Suprapubic skin (tissue), 4 donors: ENCODE measurements at places on chromosomes 12 and 14. TPM values are rescaled to one million over a fixed set of nuclear protein-coding genes. Genes with fewer than 3 reads are reported as not detected.

Gene PYM1
- 33.2 TPM for total RNA-seq

Gene SLC17A8
- total RNA-seq = not detected

Gene FAM90A1
- total RNA-seq = not detected

Gene MYF6
- not detected for total RNA-seq

Gene KRT86
- total RNA-seq = 27.2 TPM

Gene RDH16
- 1.8 TPM for total RNA-seq

Gene HHIPL1
- total RNA-seq = 0.13 TPM

Gene PZP
- total RNA-seq = not detected

Gene SPTSSA
- 18.6 TPM for total RNA-seq

Gene ATG101
- total RNA-seq = 39.5 TPM

DNA sequence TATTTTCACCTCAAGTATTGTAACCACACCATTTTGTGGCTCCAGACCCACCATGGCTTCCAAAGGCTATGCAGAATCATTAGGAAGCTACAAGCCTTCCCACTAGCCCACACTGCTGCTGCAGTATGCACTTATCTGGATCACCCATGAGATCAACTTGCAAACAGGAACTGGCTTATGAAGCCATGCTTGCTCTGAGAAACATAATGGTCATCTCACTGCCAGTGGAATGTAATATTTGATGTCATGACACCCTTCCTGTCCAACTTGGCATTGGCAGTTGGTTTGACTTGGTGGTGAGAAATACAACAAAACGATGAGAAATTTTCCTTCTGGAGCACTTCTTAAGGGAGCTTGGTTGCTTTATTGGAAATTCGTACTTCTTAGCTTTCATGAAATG is 69.3 kb upstream of the FRMD6 start:
- DNase-seq = no peak

- no peak for DNase-seq
Measured at GRCh38 chr12:89752341-89752740, 43.7 kb upstream of the ATP2B1 start.

GRCh38 chr12:132153501-132154340 is 9.5 kb downstream of the NOC4L start:
- peak; percentile 76 for DNase-seq

DNA sequence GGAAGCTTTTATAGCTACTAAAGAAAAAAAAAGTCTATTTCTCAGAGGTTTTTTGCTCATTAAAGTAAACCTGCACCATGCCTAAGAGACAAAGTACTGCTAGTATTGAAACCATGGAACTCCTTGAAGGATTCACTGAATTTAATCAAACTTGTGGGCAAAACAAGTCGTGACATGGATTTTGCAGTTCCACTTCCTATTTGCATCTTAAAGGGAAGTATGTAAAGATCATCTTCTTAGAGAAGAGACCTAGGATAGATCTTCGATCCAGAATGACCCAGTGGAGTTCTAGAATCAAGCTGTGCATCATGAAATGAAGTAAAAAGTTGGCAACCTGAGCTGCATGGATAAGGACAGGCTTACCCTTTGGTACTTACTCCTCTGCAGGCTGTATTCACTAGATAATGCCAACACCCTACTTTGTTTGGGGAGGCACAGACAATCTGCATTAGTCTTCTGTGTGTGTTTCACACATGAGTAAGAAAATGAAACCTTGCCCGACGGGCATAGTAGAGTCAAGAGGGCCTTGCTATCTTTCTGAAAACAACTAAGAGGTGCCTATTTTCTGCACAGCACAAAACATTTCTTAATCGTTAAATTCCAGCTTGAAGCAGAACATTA is 1.9 kb downstream of the GNG2 start:
- no peak for DNase-seq

GRCh38 chr12:10847744-10848143 is 1.5 kb downstream of the PRR4 start:
- DNase-seq = no peak

- DNase-seq = no peak
Measured at GRCh38 chr12:2719392-2719791, 75.4 kb upstream of the FKBP4 start.

- DNase-seq = no peak
Measured at GRCh38 chr12:83573671-83574070, 887.0 kb downstream of the TMTC2 start.

- no peak for DNase-seq
Measured at GRCh38 chr12:100959481-100959880, 164.9 kb downstream of the ANO4 start.

DNA sequence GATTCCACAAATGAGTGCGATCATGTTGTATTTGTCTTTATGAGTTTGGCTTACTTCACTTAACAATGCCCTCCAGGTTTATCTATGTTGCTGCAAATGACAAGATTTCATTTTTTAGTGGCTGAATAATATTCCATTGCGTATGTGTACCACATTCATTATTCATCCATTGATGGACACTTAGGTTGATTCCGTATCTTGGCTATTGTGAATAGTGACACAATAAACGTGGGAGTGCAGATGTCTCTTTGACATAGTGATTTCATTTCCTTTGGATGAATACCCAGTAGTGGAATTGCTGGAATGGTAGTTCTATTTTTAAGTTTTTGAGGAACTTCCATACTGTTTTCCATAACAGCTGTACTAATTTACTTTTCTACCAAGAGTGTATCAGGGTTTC is 23.5 kb downstream of the AKAP6 start:
- DNase-seq = no peak

GRCh38 chr14:25003537-25003936 is 46.4 kb downstream of the STXBP6 start:
- DNase-seq = no peak

- DNase-seq = no peak
Measured at GRCh38 chr12:122322501-122322900, 56.2 kb upstream of the VPS33A start.

DNA sequence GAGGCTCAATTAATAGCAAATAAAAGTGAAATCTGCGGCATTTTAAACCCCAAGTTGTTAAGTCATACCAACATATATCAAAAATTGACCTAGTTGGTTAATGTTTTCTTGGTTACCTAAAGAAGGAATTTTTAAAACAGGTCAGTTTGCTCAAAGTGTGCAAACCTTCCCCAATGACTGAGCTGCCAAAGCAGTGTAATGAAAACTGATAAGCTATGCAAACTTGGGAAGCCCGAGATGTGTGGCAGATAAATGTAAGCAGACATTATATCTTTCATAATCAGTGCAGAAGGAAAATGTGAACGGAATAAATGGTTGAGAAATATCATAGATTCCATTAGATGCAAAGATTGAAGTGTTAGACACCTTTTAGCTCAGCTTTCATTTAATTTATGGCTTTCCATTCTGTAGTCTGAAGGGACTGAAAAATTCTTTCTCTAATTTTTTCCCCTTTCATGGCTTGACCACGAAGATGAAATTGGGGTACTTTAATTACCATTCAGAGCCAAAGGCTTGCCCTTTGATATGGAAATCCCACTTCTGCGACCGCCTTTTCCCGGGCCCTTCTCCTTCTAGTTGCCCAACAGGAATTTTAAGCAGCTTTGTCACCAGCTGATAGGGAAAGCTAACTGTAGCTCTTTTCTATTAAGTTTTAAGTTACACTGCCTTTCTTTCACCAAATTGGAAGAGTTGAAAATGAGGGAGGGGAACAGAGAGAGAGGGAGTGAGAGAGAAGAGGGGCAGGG is 306.6 kb upstream of the SOX5 start:
- no peak for DNase-seq

DNA sequence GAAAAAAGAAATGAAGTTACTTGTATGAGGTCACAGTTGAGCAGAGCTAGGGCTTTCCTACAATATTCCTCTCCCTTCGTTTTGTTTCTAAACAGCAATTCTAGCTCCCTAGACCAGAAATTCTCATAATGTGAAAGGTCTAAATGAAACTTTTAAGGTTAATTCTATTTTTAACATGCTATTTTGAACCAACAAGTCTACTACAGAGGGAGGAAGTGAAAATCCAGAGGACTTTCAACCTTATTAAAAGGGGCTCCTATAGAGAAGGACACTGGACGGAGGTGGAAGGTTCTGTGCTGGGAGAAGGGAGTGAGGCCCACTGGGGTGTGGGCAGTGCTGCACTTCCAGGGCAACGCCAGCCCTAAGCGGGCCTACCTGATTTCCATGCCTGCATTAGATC is 13.4 kb downstream of the GSG1 start:
- no peak for DNase-seq

DNA sequence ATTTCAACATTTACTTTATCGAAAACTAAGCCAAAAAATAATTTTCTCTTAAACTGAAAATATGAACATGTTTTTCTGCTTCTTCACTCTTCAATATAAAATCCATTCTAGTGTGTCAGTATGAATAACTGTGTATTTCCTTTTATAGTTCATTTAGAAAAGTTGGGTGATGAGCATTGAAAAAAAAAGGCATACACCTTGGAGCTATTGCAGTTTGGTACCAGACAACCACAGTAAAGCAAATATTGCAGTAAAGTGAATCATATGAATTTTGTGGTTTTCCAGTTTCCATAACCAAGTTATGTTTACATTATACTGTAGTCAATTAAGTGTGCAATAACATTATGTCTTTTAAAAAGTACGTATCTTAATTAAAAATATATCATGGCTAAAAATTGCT is 195.0 kb upstream of the FOXG1 start:
- DNase-seq = no peak

DNA sequence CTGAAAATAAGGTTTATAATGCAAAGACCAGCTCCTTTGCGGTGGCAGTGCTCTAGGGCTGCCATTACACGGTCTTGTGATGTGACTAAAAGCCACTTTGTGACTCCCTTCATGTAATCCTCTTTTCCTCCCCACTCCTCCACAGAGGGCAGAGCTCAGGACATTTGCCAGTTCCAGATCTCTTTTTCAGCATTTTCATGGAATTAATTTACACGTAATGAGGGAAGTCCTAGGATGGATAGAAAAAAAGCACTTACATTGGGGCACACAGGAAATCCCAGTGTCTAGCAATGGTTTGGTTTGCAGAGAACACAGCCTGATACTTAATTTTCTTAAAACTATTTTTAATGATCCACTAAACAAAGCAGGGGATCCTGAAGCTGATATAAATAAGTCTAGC is 17.5 kb upstream of the ATF1 start:
- no peak for DNase-seq

DNA sequence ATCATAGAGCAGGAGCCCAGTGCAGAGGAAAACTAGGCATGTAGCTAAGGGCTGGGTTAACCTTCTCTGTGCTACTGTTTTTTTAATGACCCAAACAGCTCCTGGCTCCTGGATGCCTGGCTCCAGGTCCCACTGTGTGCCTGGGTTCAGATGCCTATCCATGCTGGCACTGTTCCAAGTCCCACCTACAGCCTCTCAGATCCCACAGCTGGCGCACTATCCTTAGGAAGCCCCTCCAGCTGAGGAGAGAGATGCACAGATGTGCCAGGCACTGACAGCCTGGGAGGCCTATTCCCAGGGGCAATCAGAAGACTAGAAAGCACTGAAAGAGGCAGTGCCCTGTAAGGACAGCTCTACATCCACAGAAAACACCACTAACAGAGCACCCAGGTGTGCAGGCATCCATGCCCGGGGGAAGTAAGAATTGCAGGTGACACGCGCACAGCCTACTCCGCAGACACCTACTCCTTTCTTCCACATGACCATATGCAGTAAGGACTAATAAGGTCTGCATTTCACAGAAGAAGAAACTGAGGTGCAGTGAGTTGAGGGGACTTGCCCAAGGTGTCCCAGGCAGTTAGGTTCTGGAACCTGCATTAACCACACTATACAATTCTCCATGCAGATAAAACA is 51.2 kb downstream of the PITPNM2 start:
- DNase-seq = no peak

DNA sequence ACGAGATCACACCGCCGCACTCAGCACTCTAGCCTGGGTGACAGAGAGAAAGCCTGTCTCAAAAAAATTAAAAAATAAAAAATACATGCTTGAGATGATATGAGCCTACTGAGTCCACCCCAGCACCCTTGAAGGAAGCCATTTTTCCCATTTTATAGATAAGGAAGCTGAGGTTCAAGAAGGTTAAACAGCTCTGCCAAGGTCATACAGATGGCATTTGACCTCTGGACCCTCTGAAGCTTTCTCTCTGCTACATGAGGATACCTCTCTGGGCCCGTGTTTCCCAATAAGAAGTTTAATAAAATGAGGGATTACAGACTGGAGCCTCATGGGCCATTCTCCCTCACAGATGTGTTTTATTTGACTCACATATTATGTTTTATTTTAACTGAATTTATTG is 53.9 kb upstream of the PNMA1 start:
- no peak for DNase-seq

DNA sequence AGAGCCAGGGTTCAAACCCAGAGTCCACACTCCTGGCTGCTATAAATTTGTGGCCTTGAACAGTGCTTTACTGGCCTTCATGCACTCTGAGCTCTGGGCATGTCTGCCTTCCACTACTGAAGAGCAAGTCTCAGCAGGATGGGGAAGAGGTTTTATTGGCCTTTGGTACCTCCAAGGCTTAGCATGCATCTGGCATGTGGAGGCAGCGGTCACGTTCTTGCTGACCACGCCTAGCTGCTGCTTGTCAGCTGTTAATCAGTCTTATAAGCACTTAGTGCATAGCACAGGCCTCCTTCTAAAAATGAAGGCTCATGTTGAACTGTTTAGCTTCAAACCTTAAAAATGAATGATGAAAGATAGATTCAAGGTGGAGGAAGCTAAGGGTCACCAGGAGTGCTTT is 177.5 kb downstream of the PELI2 start:
- DNase-seq = no peak

DNA sequence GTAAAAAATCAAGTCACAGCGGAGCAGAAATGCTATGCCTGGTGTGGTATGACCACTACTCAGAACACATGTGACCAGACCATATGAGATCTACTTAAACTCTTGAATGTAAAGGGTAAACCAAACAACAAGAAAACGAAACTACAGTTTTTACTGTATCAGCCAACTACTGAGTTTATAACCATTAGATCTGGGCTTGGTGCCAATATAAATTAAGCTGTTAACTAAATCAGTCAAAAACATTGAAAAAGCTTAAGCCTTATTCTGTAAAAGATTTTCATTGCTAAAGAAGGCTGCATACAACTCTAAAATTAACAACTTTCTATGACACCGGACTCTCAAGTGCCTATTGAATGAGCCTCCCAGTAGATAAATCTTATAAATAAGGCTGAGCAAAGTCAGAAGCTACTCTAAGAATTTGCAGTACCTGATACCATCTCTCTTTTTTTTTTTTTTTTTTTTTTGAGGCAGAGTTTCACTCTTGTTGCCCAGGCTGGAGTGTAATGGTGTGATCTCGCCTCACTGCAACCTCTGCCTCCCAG is 35.4 kb downstream of the SPTLC2 start:
- DNase-seq = no peak

GRCh38 chr12:116402163-116402939 is 124.9 kb upstream of the MED13L start:
- no peak for DNase-seq

- no peak for DNase-seq
Measured at GRCh38 chr14:63432888-63433552, 110.2 kb downstream of the PPP2R5E start.

- DNase-seq = no peak
Measured at GRCh38 chr12:129552996-129553750, 350.7 kb downstream of the TMEM132D start.
